Body of pancreas (tissue), 4 donors: ENCODE measurements at places on chromosomes 6 and 20. TPM values are rescaled to one million over a fixed set of nuclear protein-coding genes. Genes with fewer than 3 reads are reported as not detected.

The GPR6 gene
- total RNA-seq: not detected

GRCh38 chr20:14622796-14623195 is 285.4 kb upstream of the FLRT3 start:
- DNase-seq: no peak

GRCh38 chr20:35304956-35305355 is 12.7 kb upstream of the FAM83C start:
- no peak for DNase-seq

DNA sequence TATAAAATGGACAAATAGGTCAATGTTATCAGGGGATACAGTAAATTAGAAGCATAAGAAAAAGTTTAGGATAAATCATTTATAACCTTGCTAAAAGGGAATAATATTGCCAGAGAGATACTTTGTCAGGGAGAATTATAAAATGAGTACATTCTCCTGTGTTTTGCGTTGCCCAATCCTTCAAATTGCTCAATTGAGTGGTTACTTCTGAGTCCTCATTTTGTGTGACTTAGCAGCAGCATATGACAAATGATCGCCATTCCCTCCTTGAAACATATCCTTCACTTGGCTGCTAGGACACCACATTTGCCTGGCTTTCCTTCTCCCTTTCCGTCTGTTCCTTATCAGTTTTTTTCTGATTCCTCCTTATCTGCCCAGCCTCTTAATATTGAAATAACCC is 106.7 kb upstream of the FLRT3 start:
- no peak for DNase-seq

The TRIM10 gene
- not detected for total RNA-seq

GRCh38 chr6:142697922-142698321 is 247.1 kb downstream of the HIVEP2 start:
- DNase-seq: no peak

The PCK1 gene
- total RNA-seq: 33.3 TPM

DNA sequence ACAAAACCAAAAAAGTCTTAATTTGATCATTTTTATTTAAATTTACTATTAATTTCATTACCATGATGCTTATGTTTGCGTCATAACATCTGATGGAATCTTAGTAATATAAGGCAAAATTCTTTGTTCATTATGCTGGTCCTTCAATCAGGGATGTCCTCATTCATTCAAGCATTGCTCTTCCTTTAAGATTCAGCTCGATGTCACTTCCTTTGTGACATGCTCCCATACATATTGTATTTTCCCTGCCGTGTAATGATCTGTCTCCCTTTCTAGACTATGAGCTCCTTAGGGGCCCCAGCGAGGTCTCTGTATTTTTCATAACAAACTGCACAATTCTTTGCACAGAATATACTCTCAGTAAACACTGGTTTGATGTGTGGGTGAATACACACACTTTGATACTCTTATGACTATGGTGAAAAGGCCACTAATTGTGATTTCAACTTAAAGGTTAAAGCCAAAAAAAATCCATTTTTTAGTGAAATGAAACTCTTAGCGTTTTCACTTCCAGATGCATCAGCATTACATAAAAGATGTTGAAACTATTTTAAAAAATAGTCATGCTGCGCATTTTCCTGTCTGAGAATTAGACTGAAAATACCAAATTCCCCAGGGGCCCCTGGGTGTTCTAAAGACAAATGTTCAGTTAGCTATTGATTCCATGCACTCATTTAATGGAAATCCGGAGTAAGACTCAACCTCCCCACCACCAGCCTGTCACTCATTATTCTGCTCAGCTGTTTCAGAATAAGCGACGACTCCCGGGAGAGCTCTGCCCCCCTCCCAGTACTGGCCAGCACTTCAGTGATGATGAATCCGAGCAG is 169.7 kb downstream of the ATXN1 start:
- no peak for DNase-seq

DNA sequence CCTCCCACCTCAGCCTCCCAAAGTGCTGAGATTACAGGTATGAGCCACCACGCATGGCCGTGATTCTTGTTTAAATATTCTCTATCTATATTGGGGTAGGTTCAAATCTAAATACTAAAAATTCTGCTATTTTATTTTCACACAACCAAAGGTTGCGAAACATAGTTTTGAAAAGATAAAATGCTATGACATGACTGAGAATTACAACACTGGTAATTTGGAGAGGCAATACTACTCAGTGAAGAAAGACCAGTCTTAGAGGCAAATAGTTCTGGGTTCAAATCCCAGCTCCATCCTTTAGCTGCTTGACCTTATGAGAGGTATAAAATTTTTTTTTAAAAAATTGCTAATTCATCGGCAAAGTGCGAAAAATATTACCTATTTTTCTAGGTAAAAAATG is 137.0 kb upstream of the PREP start:
- no peak for DNase-seq

GRCh38 chr6:168663041-168663440 is 222.1 kb downstream of the SMOC2 start:
- no peak for DNase-seq

DNA sequence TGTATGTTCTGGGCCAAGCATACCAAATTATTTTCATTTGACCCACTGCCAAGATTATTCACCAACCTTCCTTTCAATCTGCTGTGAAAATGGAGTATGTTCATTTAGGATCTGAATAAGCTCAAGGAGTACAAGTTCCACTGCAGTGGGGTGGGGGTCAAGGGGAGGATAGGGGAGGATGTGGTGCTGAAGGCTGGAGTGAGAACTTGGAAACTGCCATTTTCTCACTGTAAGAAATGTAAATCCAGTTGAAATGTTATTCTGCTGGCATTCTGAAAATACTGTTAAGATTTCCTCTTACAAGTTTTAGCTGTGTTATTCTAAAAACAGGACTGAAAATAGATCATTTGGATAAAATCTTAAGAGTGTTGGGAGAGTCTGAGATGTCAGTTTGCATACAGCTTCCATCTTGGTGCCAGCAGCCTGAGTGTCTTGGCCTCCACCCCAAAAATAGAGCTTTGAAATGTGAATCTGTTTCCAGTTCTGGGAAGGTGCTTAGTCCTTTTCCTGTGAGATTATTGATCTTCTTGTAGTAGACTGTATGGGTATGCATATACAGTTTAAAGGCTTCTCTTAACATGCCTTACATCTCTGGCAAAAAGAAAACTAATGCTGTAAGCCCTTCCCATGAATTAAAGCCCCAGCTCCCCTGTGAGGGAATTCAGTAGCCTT is 84.3 kb downstream of the CTNNBL1 start:
- no peak for DNase-seq

The ZNF512B gene
- total RNA-seq: 8.0 TPM

GRCh38 chr6:34423254-34423653 is 2.6 kb downstream of the RPS10 start:
- DNase-seq: no peak

DNA sequence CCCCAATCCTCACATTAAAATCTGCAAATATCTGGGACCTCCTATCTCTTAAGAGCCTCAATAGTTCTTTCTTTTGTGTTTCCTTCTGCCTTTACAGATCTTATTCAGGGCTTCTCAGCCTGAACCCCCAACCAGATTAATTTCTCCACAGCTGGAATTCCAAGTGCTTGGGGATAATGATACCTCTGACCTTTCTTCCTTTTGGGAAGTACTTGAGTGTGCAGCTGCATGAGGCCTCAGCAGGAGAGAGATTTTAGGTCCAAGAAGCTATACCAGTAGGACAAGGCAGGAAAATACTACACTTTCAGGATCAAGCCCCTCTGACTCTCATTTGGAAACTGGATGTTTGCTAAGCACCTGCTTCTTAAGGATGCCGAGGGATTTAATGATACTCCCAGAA is 2.6 kb downstream of the PHF20 start:
- DNase-seq: no peak

DNA sequence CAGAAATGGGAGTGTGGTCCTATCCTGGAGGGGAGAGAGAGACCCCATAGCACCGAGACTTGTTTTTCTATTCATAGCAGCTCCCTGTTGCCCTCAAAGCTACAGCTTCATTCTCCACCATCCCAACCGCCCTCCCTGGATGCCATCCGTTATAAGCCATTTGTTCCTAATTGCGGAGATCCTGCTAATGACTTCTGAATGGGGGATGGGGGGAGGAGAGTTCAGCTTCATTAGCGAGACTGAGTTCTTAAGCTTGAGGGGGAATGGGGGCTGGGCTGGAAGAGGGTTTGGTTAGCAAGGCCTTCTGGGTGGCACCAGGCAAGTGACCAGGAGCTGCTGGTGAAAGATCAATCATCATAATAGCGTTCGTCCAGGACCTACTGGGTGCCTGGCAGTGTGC is 27.1 kb downstream of the FOXP4 start:
- DNase-seq: no peak

- DNase-seq: no peak
These were observed 40.8 kb downstream of the KCNK17 start for GRCh38 chr6:39273406-39273821.

The SUMO4 gene
- total RNA-seq: not detected

The TULP4 gene
- 81.2 TPM for total RNA-seq

The ELOVL4 gene
- total RNA-seq: 0.52 TPM

The EMILIN3 gene
- total RNA-seq: 0.26 TPM

GRCh38 chr20:46145713-46146112 is 27.6 kb downstream of the CD40 start:
- no peak for DNase-seq

GRCh38 chr6:26351544-26351953 is 13.4 kb upstream of the BTN3A2 start:
- no peak for DNase-seq

DNA sequence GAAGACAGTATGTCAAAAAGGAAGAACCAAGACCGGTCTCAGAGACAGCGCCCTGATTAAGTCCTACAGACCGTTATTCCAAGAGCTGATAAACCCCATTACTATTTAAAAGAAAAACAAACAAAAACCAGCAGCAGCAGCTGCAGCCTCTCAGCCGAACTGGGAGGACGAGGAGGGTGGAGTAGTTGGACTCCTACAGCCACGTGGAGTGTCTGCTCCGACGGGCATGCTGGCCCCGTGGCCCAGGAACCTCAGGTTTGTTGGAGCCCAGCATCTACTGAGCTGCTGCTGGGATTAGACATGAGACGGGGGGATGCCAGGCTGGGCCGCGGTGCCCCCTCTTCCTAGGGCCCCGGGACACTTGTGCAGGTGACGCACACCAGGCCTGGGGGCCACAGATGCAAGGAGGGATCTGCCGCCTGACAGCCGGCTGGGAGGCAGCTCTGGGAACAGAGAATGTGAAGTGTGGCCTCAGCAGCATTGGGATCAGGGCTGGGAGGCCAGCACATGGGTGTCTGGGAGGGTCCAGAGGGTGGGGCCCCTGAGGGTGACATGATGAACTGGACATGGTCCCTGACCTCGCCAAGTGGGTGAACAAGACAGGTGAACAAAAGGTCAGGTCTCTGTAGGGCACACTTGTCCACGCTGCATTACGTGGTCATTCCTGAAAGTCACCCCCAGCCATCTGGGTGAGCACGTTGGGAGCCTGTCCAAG is 2.9 kb upstream of the ZBTB46 start:
- no peak for DNase-seq

The PPP1R18 gene
- 14.5 TPM for total RNA-seq

The SLC22A2 gene
- total RNA-seq: not detected

DNA sequence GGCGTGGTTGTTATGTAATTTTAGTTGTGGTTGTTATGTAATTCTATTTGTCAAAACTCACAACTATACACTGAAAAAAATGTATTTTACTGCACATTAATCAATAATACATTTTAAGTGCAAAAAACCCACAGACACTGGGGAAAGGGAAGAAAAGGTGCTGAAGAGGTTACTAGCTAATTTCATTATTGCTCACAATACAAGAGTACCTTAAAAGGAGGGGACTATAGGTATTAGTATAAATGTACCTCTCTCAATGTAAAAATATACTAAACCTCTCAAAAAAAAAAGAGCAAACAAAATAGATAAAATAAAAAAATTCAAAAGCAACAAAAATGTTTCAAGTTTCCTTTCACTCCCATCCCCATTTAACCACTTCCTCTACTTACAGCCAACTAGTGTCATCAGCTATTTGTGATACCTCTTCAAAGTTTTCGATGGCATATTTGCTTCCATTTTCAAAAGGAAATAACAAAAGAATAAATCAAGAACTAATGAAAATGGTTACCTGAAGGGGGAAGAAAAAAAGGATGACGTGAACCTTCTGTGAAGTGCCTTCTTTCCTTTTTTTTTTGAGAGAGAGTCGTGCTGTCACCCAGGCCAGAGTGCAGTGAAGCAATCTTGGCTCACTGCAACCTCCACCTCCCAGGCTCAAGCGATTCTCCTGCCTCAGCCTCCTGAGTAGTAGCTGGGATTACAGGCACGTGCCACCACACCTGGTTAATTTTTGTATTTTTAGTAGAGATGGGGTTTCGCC is 30.2 kb downstream of the RANBP9 start:
- DNase-seq: no peak

- DNase-seq: no peak
These were observed 1347.5 kb upstream of the ADGRB3 start for GRCh38 chr6:67287566-67287965.

DNA sequence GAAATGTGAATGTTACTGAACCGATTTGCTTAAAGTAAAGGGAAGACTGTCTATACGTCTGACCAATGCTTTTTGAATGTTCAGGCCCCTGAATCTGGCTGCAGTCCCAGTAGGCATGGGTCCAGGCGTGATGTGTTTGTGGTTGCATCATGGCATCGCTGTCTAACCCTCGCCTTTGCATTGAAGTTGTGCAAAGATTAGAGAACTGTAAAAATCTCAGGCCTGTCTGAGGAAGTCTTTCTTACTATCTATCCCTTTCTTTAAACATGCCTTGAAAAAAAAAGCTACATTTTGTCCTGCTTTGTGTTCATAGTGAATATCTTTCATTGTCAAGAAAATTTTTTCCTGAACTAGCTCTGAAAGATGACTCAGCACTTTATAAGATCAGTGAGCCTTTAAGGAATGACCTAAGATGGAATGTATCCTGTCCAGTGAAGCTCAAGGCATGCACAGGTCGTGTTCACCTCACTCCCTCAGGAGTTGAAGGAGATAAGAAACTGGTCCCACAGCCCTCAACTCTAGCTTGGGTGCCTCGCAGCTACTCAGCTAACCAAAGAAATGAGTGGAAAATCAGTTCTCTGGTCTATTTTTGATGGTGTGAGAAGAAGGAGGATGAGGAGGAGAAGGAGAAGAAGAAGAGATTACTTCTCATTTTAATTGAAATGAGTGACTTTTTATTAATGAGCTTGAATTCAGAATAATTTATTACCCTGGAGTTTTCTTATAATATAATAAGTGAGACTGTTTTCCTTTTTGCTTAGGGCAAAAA is 48.6 kb downstream of the TPD52L1 start:
- peak; percentile 69 for DNase-seq

GRCh38 chr20:3889489-3890397 is 556 bp downstream of the PANK2 start:
- peak; percentile 39 for DNase-seq

GRCh38 chr6:88677356-88677755 is 286.1 kb downstream of the RNGTT start:
- no peak for DNase-seq

GRCh38 chr6:36028877-36029324 is 1.3 kb downstream of the MAPK14 start:
- peak; percentile 72 for DNase-seq

DNA sequence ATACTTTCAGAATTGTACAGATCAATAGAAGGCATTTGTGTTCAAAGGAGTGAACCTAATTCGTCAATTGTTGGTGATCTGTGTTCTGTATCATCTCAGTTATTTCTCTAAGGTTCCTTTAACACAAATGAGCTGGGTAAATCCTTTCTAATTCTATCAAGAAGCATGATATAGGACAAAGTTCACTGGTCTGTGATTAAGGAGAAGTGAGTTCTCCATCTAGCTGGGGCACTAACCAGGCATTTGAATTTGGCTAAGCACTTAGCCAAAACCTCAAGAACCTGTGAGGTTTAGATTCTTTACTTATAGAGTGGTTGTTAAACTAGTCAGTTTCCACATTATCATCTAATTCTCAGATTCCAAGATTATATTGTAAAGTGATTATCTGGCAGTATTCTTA is 50.3 kb downstream of the DOP1A start:
- no peak for DNase-seq
